ENCODE measurements at places on chromosomes 4 and X.

- DNase-seq = no peak
Measured at GRCh38 chr4:44738615-44739014, 12.3 kb upstream of the GNPDA2 start.

- no peak for DNase-seq
Measured at GRCh38 chr4:22874334-22874912, 181.7 kb downstream of the GBA3 start.

GRCh38 chrX:146243041-146243440 is 425.4 kb downstream of the SLITRK2 start:
- DNase-seq = no peak

DNA sequence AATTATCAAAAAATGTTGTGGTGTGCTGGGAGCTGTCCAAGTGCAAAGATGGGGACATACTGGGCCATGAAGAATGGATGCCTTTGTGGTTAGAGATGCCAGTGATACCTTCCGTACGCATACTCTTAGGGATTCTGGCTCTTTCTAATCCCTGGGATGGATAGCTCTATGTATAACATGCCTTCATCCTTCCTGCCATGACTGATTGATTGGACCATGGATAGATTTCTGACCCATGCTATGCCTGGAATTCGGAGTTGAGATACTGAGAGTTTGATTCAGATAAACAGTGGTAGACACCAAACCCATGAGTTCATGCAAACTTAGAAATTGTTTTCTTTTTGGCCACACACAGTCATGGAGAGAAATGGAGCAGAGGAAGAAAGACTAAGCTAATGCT is 147.2 kb upstream of the WDFY3 start:
- no peak for DNase-seq

DNA sequence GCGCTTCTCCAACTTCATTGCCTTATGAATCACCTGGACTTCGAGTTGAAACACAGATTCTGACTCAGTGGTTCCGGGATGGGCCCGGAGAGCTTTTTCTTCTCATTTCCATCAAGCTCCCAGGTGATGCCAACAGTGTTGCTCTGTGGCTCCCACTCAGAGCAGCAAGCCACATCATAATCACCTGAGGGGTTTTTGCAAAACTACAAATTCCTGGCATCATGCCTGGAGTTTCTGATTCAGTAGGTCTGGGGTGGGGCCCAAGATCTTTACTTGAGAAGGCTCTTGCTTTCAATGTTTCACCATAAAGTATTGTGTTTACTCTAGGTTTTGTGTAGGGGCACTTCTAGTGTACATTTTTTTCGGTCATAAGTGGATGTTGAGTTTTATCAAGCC is 7.0 kb downstream of the MTM1 start:
- DNase-seq = no peak

- DNase-seq = no peak
Measured at GRCh38 chrX:76454456-76454927, 27.0 kb downstream of the MAGEE1 start.

DNA sequence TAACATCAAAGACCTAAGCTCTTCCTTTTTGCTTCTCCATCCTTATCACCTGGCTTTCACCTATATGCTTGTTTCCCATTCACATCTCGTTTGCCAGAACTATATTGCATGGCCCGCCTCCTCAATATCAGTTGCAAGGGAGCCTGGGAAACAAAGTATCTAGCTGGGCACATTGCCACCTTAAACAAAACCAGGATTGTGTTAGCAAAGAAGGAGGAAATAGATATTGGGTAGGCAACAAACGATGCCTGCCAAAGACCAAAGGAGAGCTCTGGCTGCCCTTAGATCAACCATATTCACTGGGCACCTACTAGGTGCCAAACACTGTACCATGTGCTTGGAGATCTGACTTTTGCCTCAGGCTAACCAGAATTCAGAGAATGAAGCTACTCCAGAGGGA is 107.5 kb downstream of the GRIA3 start:
- no peak for DNase-seq

- DNase-seq = no peak
Measured at GRCh38 chr4:8665406-8666360, 73.1 kb downstream of the CPZ start.

- no peak for DNase-seq
Measured at GRCh38 chr4:70855464-70855863, 15.8 kb upstream of the GRSF1 start.

DNA sequence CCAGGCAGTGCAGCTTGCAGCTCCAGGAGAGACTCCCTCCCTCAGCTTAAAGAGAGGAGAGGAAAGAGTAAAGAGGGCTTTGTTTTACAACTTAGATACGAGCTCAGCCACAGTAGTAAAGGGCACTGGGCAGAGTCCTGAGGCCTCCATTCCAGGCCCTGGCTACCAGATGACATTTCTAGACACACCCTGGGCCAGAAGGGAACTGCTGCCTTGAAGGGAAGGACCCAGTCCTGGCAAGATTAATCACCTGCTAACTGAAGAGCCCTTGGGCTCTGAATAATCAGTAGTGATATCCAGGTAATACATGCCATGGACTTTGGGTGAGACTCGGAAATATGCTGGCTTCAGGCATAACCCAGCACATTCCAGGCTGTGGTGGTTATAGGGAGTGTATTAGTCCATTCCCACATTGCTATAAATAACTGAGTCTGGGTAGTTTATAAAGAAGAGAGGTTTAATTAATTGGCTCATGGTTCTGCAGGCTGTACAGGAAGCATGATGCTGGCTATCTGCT is 15.3 kb upstream of the SLC16A2 start:
- no peak for DNase-seq

DNA sequence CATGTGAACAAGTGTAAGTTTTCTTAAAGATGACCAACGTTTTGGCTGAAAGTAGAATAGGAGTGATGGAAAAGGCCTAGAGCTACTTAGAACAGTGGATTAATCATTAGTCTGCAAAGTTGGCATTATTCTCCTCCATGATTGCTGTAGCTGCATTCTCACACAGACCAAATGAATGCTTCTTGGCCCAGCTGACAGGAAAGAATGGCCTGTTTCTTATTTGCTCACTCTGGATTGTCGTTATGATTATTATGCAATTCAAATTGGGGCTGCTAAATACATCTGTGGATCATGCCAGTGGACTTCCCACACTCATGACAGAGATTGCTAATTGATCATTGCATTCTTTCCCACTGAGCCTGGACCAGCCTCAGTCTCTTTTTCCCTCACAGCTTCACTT is 285.0 kb downstream of the STIM2 start:
- DNase-seq = no peak

DNA sequence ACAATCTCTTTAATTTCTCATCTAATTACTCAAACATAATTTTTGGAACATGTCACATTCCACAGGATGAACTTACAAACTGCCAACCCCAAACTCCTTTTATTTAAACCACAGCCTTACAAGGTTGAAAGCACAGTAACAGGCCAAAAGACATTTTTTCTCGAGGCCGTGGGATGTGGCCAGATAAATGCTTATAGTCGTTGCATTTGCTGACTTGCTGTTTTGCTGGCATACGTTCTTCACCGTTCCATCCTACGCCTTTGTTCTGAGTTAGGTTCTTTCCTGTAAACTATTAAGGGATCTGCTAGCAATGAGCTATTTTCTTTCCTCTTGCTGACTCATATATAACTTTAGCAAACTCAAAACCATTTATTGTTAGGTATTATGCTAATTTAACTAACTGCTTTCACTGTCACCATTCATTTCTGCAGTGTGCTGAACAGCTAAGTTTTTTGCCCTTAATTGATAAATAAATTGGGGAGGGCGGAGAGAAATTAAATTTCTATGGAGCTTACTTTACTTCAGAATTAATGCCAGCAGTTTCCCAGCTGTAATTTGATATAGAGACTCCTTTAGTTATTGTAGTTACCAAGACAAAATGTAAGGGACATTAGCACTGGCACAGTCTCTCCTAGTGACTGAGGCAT is 135.1 kb upstream of the PACRGL start:
- no peak for DNase-seq

DNA sequence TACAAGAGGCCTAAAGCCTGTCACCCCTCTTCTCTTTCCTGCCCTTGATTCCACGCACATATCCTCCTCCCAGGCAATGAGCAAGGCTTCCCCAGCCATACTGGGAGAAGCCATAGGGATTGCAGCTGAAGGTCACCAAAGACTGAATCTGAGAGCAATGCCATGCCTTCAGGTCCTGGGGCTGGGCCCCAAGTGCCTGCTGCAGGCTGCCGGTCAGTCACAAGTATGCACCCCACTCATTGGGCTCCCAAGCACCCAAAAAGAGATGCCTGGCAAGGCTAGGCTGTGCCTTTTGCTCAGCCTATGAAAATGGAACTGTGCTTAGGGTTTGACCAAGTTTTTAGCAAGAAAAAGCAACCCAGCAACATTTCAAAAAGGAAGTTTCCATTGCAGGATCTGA is 210.6 kb upstream of the MAMLD1 start:
- DNase-seq = no peak

GRCh38 chrX:8504451-8504850 is 39.8 kb downstream of the VCX3B start:
- DNase-seq = no peak

GRCh38 chrX:71492231-71493065 is 40.5 kb upstream of the OGT start:
- no peak for DNase-seq

- no peak for DNase-seq
Measured at GRCh38 chrX:19658030-19658429, 142.7 kb upstream of the MAP3K15 start.

DNA sequence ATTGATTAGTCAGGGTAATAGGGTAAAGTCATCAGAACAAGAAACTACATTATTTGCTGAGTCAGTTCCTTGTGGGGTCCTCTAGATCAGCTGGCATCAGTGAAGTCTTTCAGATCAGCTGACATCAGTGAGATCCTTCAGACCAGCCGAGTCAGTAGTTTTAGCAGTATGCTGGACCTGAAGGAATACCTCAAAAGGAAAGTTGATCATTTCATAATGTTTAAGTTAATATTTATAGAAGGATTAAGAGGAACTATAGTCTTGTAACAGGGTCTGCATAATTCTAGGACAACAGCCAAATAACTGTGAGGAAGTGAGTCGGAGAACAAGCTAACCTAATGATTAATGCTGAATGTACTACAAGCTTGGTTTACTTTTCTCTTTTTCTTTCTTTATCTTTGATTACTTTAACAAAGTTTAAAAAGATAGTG is 958 bp upstream of the UGT2B7 start:
- no peak for DNase-seq

DNA sequence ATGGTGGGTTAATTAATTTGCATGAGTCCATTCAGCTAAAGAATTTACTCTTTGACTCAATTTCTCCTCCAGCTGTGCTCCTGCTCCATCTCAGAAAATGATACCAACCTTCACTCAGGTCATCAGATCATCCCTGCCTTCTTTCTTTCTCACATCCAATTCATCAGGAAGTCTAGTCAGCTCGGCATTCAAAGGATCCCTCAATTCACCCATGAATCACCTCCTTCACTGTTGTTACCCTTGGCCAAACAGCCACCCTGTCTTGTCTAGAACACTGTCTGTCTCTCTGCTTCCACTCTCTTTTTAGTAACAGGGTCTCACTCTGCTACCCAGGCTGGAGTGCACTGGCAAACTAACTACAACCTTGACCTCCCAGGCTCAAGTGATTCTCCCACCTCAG is 337.4 kb upstream of the SFRP2 start:
- DNase-seq = no peak

- no peak for DNase-seq
Measured at GRCh38 chr4:36330796-36331195, 49.4 kb downstream of the DTHD1 start.

GRCh38 chr4:86338989-86339388 is 20.9 kb downstream of the MAPK10 start:
- DNase-seq = no peak

DNA sequence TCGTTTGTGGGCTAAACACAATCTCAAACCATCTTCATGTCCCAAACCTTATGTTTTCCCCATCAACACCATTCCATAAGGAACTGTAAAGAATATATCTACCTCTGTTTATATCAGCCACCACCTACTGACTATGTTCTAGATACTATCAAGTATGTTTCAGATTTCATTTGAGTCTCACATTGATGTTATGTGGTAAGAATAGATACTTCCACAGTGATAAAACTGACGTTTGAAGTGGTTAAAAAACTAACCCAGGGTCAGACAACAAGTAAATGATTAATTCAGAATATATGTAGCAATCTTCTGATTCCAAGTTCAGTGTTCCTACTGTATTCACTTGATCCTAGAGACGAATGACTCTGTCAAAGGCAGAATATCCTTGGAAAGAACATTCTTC is 156.8 kb upstream of the RASGEF1B start:
- no peak for DNase-seq

GRCh38 chrX:123060986-123061385 is 123.1 kb upstream of the GRIA3 start:
- no peak for DNase-seq

DNA sequence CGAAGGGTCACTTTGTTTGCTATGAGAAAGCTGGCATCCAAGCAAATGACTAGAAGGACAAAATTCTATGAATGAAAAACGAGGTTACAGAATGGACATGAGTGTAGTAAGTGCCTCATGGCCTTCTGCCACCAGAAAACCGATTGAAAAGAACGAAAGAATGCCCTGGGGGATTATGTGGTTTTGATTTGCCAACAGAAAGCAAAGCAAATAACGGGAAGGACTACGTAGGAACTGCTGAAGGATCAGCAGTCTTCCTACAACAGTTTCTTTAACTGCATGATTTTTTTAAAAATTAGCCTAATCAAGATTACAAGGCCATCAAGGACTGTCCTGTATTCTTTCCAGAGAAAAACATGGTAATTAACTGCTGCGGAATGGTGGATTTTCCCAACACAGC is 50.6 kb downstream of the NRK start:
- DNase-seq = no peak

DNA sequence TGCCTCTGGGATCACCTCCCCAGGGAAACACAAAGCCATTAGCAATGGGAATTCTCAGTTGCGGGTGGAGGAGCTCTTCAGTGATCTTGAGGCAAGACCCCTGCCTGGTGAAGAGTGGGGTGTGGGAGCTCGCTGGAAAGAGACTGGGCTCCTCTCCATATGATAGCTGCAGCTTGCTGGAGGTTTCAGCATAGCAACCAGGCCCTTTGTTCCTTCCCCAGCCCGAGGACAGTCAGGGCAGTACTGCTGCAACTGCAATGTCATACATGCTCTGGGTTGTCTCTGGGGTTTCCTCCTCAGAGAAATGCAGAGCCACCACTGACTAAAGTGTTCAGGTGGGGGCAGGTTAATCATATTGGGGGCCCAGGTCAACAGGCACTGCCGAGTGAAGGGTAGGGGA is 81.3 kb downstream of the ARHGAP24 start:
- DNase-seq = peak; percentile 12

GRCh38 chr4:80043541-80043940 is 29.5 kb downstream of the ANTXR2 start:
- DNase-seq = no peak

- no peak for DNase-seq
Measured at GRCh38 chrX:133868682-133869081, 116.7 kb downstream of the GPC3 start.

DNA sequence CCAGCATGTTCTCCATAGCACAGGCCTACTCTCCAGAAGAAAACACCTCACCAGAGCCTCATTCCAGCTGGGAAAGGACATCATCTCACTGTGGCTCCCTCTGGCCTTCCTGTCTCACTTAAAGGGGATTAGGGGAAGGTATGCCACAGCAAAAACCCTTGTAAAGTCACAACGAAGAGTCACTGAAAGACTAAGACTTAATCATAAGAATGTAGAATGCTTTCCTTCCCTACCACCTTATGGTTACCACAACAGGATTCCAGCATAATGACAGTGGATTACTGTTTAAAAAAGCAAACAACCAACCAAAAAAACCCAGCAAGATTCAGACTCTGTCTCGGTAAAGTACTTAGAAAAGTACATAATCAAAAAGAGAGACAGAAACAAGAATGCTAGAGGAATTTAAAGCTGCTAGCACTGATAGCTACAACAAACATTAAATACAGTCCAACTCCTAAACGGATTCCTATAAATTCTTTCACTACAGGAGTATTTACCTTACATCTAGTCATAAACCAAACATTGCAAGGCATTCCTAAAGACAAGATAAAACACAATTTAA is 75.1 kb downstream of the BANK1 start:
- DNase-seq = no peak
